ENCODE measurements at places on chromosomes 2 and 18. TPM values are rescaled to one million over a fixed set of nuclear protein-coding genes. Genes with fewer than 3 reads are reported as not detected.

- DNase-seq = no peak
Measured at GRCh38 chr18:11820697-11821096, 30.5 kb upstream of the CHMP1B start.

- no peak for DNase-seq
Measured at GRCh38 chr18:37653618-37654017, 88.0 kb upstream of the CELF4 start.

- no peak for DNase-seq
Measured at GRCh38 chr18:28735731-28736130, 558.8 kb upstream of the CDH2 start.

- DNase-seq = no peak
Measured at GRCh38 chr2:235053651-235054050, 101.8 kb downstream of the SH3BP4 start.

DNA sequence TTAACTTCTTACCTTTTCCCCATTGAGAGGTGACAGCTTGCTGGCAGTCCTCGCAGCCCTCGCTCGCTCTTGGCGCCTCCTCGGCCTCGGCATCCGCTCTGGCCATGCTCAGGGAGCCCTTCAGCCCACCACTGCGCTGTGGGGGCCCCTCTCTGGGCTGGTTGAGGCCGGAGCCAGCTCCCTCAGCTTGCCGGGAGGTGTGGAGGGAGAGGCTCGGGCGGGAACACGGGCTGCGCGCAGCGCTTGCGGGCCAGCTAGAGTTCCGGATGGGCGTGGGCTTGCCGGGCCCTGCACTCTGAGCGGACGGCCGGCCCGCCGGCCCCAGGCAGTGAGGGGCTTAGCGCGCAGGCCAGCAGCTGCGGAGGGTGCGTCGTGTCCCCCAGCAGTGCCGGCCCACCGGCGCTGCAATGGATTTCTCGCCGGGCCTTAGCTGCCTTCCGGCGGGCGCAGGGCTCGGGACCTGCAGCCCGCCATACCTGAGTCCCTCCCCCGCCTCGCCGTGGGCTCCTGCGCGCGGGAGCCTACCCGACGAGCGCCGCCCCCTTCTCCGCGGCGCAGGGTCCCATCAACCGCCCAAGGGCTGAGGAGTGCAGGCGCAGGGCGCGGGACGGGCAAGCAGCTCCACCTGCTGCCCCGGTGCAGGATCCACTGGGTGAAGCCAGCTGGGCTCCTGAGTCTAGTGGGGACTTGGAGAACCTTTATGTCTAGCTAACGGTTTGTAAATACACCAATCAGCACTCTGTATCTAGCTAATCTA lies 335.0 kb downstream of the CBLN2 start:
- DNase-seq = no peak

DNA sequence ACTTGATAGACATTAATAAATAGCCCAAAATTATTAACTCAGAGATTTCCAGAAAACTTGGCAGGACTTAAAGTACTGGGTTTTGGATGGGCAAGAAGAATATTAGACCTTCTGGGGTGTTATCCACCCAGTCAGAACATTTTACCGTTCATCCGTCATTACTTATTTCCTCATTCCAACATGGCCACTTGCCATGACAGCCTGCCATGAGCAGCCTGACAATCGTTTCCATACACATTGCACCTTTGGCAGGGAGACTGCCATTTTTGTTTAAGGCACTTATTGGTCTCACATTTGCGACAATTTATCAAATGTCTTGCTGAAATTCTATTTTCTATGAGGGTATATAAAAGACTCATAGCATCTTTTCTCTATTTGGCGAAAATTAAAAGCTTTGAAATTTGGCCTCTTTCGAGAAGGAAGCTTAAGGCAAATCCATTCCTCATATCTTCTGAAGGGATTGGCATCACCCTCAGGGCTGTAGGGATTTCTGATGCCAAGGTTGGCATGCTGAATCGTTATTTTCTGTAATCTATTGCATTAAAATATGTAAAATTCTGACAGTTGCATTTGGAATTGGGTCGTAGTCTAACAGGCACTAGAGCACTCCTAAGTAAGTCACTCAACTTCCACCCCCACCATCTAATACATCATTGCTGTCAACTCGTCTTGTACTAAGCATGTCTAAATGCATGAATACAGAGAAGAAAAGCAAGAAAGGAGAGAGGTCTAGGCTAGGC lies 406.3 kb upstream of the PIK3C3 start:
- no peak for DNase-seq

GRCh38 chr2:170887496-170887895 lies 41.6 kb upstream of the GORASP2 start:
- no peak for DNase-seq

GRCh38 chr2:215654148-215654819 lies 218.4 kb upstream of the FN1 start:
- DNase-seq = no peak

DNA sequence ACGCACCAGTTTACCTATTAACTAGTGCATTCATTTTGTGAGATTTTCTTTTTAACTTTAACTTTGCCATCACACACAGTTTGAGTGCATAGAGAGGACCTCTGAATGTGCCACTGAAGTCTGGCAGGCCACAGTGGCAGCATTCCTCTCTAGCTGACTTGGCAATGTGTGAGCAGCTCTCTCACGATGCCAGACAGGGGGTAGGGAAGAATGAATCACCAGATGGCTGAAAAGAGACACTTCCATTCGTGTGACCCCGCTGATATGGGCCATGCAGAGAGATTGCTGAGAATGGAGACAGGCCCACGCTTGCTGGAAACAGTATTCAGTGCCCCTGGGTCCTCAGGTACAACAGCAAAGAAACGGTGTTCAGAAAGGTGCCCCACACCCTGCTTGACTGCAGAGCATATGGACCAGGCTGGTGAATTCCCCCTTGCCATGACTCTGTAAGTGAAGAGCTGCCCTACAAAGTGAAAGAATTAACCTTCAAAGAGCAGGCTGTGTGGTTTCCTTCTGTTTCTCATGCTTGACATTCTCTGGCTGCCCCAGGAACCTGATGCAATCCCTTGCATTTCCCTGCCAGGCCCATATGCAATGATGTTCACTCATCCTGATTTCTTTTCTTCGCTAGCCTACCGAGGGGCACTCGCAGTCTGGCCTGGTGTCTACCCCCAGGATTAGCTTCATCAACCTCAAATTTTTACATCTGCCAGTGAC lies 236.1 kb downstream of the CDH20 start:
- DNase-seq = no peak

DNA sequence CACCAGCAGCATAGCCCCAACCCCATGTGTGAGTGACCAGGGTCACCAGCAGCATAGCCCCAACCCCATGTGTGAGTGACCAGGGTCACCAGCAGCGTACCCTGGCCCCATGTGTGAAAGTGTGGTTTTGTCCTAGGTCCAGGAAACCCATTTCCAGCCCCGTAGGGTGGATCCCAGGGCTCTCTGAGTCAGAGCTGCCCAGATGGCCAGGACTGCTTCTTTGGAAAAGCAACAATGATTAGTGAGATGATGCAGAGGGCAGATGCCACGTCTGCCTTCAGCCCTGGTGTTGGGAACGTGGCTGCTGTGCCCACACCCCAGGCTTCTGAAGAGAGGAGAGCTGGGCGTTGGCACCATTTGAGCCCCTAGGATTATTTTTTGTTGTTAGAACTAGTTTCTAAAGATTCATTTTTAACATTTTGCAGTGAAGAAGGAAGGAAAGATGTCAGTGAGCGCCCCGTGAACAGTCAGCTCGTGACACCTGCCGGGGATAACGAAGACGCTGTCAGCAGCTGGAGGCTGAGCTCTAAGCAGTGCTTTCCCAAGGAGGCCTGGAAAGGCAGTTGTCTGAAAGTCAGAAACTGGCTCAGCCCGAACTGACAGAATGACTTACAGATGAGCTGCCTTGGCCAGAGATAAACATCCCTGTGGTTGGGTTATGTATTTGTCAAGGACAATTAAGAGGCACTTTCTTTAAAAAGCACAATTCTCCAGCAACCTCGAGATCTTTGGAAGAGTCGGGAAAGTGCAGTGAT lies 32.1 kb upstream of the KCNG2 start:
- DNase-seq = no peak

The CRYBA2 gene
- not detected for total RNA-seq

- no peak for DNase-seq
Measured at GRCh38 chr2:208565690-208566416, 159.3 kb downstream of the PTH2R start.

The ZNF516 gene
- 3.0 TPM for total RNA-seq

The LYG2 gene
- total RNA-seq = not detected

DNA sequence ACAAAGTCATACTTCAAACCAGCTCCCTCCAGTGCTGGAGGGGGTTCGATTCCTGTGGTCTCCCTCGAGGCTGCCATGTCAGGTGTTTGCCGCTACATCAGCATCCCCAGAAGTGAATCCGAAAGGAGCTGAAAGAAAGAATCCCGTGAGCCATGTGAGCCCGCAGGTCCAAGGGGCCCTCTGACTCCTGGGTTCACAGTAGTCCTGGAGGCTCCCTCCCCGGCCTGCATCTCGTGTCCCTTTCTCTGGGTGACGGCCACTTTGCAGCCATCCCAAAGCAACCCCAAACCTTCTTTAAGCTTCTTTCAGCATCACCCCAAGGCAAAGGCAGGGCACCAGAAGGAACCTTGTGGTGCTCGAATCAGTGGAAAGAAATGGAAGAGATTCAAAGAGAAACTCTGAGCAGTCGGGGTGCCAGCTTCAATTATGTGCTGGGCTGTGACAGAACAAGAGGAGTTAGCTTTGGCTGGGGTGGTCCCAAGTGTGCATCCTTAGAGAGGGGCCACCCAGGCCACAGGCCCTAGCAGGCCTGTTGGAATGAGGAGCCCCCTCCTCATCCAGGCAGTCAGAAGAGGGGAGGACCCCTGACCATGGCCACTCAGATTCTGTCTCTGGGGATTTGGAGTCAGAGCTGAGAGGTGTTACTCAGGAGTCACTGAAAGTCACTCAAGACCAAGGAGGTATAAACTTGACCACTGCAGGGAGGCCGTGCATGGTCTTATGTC lies 59.7 kb downstream of the CIB4 start:
- no peak for DNase-seq

DNA sequence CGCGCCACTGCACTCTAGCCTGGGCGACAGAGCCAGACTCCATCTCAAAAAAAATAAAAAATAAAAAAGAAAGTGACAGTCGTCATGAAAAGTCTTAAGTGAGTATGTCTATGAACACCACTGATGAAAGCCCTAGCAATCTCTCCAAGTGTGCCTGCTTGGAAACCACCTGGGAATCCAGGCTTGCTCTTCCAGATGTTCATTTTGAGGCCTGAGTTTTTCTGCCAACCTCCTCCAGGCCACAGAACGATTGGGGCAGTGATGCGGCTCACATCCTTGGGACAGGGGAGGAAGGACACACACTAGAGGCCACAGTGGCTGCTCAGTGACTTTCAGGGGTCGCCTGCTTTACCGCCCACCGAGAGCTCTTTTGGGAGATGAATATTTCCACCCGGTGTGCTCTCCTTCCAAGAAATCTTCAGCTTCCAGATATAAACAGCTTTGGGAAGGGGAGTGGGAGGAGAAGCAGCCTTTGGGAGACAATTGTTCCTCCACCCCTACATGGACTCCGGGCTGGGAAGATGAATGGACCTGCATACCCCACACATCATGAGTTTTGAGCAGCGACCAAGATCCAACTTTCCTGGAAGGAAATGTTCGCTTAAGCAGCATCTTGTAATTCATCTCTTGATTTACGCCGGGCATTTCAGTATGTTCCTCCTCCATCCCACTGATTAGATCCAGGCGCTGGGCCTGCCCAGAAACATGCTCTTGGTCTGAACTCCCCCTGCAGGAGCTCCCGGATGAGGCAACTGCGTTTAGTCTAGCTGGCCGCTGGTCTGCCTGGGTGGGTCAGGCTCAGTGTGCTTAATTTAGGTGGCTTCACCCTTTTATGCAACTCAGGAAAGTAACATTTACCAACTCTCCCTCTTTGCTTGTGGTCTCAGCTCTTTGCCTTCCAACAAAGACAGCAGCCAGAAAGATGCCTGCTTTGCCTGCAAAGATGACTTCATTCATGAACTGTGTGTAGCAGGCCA lies 6.2 kb upstream of the ARMC9 start:
- DNase-seq = no peak

The SEC11C gene
- total RNA-seq = 152 TPM

The PLEK gene
- total RNA-seq = 7.8 TPM
